ENCODE measurements at places on chromosomes 3 and 15.

DNA sequence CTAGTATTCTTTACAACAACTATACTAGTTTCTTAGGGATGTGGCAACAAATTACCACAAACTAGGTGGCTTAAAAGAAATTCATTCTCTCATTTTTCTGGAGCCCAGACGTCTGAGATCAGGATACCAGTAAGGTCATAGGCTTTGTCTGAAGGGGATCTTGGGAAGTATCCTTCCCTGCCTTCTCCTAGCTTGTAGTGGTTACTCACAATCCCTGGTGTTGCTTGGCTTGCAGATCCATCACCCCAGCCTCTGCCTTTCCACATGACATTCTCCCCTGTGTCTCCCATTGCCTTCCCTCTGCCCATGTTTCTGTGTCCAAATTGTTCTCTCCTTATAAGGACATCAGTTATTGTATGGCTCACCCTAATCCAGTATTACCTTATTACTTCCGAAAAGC, 24.3 kb upstream of the CLDN1 start:
- H3K4me1 ChIP-seq = no peaks in the 10 kb centered on the region
- H3K4me3 ChIP-seq = no peak overlapping the region
- peaks cover 7% of the 10 kb centered on the region for H3K27me3 ChIP-seq
- H3K27ac ChIP-seq = no peak overlapping the region
- no peak for DNase-seq

- H3K27me3 ChIP-seq = no peaks in the 10 kb centered on the region
- H3K4me1 ChIP-seq = no peaks in the 10 kb centered on the region
- DNase-seq = no peak
- no peaks in the 10 kb centered on the region for H3K36me3 ChIP-seq
- no peak overlapping the region for H3K27ac ChIP-seq
- H3K4me3 ChIP-seq = no peak overlapping the region
These were observed 178.3 kb upstream of the PLSCR5 start for GRCh38 chr3:146783446-146783845.

DNA sequence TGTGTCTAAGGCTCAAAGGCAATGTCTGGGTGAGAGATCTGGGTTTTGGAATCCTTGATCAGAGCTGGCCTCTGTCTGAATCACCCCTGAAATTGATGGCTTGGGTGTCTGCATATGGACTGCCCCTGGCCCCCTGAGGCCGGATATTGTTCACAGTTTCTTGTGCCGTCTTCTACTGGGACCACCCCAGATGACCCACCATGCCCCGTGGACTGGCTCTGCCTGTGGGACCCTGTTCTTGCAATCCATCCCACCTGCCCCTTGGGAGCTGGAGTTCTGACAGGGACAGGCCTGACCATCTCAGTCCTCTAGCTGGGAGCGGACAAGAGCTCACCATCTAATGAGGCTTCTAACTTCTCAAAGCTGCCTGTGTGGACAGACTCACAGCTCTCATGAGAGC, 119.9 kb downstream of the FAM43A start:
- peaks cover 35% of the 10 kb centered on the region for H3K27me3 ChIP-seq
- no peak overlapping the region for H3K27ac ChIP-seq
- DNase-seq = no peak
- H3K4me1 ChIP-seq = no peaks in the 10 kb centered on the region
- no peaks in the 10 kb centered on the region for H3K36me3 ChIP-seq

GRCh38 chr3:112302881-112303763, 9.1 kb upstream of the SLC9C1 start:
- no peaks in the 10 kb centered on the region for H3K27me3 ChIP-seq
- no peak overlapping the region for H3K4me3 ChIP-seq
- no peak for DNase-seq
- H3K4me1 ChIP-seq = peaks cover 9% of the 10 kb centered on the region
- H3K27ac ChIP-seq = no peak overlapping the region

GRCh38 chr3:56055546-56055945, 412.7 kb downstream of the ERC2 start:
- H3K4me1 ChIP-seq = no peaks in the 10 kb centered on the region
- H3K4me3 ChIP-seq = no peak overlapping the region
- H3K27me3 ChIP-seq = no peaks in the 10 kb centered on the region

DNA sequence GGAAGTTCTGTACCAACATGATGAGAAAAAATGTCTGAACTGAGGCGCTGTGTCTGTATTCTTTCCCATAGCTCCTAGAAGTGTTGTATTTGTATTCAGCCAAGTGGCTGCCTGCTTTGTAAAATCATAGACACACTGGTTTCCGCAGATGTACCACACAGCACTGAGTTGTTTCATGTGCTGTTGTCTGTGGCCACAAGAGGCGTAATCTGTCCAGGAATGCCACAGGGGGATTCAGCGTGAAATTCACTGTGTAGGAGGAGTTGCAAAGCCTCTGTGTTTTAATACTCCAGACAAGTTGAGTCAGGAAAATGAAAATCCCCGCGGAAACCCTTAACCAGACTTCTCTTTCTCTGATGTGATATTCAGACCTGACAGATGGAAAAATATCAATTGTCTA, 462.2 kb downstream of the NSUN3 start:
- no peaks in the 10 kb centered on the region for H3K4me1 ChIP-seq
- no peaks in the 10 kb centered on the region for H3K36me3 ChIP-seq
- no peak for DNase-seq
- no peak overlapping the region for H3K27ac ChIP-seq
- no peak overlapping the region for H3K4me3 ChIP-seq

GRCh38 chr3:155712008-155712407, 32.9 kb downstream of the PLCH1 start:
- H3K4me3 ChIP-seq = no peak overlapping the region
- DNase-seq = no peak
- H3K4me1 ChIP-seq = no peaks in the 10 kb centered on the region
- no peaks in the 10 kb centered on the region for H3K27me3 ChIP-seq

DNA sequence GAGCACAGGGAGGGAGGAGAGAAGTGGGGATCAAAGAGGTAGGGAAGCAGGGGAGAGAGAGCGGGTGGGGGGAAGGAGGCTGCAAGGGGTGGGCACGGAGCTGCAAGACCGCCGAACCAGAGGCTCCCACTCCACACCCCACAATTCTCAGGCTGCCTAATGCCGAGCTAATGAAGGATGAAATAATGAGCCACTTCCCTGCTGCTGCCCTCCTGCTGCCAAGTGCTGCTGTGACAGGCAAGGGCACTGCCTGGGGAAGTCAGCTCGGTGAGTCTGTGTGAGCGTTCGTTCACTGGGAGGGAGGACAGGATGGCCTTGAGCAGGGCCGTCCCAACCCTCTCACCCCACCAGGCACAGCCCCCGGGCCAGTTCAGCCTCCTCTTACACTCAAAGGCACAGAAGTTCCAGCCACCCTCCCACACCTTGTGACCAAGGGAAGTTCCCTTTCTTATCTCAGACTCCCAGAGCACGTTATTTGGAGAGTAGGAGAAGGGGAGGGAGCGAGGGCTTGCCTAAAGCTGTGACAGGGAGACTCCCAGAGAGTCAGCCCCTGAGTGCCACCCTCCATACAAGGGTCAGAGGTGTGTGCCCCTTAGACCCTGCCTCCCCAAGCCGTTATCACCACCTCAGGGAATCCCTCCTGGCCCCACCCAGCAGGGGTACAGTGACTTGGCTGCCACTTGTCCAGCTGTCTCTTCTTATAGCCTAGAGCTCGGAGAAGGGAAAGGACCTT, 12.4 kb downstream of the GLYCTK start:
- no peaks in the 10 kb centered on the region for H3K27me3 ChIP-seq
- no peak for DNase-seq
- H3K4me1 ChIP-seq = no peaks in the 10 kb centered on the region
- no peak overlapping the region for H3K27ac ChIP-seq
- no peak overlapping the region for H3K4me3 ChIP-seq
- H3K36me3 ChIP-seq = no peaks in the 10 kb centered on the region

- H3K36me3 ChIP-seq = no peaks in the 10 kb centered on the region
- no peak for DNase-seq
- H3K27me3 ChIP-seq = no peaks in the 10 kb centered on the region
- no peak overlapping the region for H3K27ac ChIP-seq
- H3K4me1 ChIP-seq = no peaks in the 10 kb centered on the region
- H3K4me3 ChIP-seq = no peak overlapping the region
These were observed 117.6 kb downstream of the CHST2 start for GRCh38 chr3:143237077-143237627.

DNA sequence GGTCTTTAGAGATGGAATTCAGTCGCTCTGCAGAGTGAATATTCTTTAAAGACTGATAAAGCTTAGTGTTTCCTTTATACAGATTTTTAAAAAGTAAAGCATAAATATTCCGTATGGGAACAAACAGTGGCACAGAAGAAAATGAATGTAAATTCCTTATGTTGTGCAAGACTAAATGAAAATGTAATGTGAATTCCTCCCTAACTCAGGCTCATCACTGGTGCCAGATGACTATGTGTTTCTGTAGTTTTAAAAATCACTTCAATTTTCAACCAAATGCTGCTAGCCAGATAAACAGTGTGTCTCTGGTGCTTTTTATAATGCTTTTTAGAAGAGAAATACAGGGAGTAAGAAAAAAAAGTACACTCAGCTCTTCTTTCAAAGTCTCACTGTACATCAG, 154.8 kb upstream of the SNTN start:
- H3K27ac ChIP-seq = no peak overlapping the region
- DNase-seq = no peak
- H3K4me1 ChIP-seq = no peaks in the 10 kb centered on the region
- H3K4me3 ChIP-seq = no peak overlapping the region
- H3K27me3 ChIP-seq = no peaks in the 10 kb centered on the region
